ENCODE measurements at places on chromosomes 2 and 18.

- DNase-seq: peak; percentile 13
Observed at GRCh38 chr2:169694894-169695260, 608 bp downstream of the PHOSPHO2 start.

- DNase-seq: no peak
Observed at GRCh38 chr2:74019516-74019915, 34.8 kb downstream of the TET3 start.

DNA sequence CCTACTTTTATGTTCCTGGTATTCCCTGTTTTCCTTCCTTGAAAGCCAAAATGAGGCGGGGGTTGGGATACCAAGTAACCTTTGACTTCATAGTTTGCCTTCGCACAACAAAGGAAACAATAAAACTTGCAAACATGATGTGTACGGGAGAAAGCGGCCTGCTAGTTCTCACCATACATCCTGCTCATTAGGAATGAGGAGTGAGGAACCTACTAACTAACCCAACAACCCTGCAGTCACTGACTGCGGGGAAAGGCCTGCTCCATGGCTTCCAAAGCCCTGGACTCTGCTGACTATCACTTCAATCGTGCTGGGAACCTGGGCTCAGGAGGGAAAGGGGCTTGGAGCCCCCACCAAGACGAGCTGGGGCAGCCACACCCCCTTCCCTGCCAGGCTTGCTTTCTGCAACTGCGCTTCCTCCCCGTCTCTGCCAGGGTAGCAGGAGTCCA, 24.2 kb downstream of the RPL31 start:
- no peak for DNase-seq

GRCh38 chr2:98769784-98770183, 38.9 kb upstream of the MGAT4A start:
- no peak for DNase-seq

DNA sequence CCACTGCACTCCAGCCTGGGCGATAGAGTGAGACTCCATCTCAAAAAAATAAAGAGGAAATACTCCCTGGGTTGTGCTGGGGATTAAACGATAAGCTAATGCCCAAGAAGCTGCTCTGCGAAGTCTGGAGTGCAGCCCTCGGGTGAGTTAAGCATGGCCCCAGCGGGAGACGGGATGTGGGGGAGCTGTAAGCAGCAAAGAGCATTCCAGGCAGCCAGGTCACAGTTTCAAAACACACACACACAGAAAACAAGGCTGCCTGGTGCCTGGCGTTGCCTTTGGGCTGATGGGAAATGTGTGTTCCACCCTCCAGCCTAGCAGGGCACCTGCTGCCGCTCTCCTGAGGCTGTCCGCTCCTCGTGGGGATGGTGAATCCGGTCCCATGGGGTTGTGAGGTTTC, 24.1 kb downstream of the ODC1 start:
- DNase-seq: no peak

GRCh38 chr2:222318712-222319585, 20.2 kb upstream of the PAX3 start:
- no peak for DNase-seq

DNA sequence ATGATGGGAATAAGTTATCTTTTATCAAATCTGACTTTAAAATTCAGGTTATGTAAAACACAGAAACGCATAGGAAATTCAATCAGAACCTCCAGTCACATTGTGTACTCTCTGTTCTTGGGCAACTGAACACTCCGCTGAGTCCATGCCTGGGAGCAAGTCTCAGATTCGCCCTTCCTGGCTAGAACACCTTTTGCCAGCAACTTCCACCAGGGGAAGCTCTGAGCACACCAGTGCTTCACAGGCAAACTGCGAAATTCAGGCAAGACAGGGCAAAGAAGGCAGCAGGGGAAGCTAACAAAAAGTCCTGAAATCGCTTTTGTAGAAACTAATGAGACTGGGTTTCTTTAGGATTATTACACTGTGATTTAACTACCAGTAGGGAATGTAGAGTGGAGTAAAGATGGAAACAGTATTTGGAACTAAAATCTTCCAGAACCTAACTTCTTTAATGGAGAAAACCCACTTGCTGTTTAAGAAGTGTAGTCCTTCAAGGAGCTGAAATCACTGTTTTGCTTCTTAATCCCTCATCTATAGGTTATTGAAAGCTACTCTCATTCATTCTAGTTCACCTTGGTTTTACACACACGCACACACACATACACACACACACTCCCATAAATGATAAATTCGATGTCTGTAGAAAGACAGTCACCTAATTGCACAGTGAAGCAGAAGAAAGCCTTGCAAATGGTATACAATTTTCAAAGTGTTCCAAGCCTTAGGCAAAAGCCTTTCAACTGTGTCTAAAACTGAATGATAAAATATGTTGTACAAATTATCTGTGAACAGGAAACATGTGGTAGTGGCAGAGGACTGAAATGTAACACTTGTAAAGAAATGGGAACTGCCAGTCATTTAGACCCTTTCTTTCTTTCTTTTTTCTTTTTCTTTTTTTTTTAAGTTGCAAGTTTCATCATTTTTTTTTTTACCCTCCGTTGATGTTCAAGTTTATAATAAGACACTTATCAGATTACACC, 214.5 kb downstream of the TMEM182 start:
- no peak for DNase-seq

GRCh38 chr18:44651478-44651877, 29.2 kb upstream of the SETBP1 start:
- no peak for DNase-seq

DNA sequence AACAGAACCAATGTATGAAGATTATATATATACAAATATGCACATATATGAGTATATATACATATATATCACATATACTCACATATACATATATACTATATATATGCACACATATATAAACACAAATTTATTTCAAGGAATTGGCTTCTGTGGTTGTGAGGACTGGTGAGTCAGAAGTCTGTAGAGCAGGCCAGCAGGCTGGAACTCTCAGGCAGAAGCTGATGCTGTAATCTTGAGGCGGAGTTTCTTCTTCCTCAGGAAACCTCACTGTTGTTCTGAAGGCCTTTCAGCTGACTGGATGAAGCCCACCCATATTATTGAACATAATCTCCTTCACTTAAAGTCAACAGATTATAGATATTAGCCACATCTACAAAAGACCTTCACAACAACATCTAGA, 143.9 kb upstream of the CREB1 start:
- no peak for DNase-seq

GRCh38 chr18:13564579-13564978, 161.8 kb downstream of the FAM210A start:
- DNase-seq: no peak

DNA sequence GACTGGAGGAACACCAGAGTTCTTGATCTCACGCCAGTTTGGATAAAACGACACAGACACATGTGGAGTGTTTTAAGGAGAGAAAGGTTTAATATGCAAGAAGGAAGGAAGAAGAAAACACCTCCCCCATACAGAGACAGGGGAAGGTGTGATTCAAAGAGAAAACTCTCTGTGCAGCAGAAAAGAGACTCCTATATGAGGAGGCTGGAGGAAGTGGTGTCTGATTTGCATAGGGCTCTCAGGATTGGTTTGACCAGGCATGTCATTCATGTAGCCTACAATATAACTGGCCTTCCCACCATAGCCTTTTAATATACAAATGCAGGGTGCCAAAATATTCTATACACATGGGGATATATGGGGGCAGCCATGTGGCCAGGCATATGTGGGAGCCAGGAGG, 1386.5 kb downstream of the RPIA start:
- no peak for DNase-seq

DNA sequence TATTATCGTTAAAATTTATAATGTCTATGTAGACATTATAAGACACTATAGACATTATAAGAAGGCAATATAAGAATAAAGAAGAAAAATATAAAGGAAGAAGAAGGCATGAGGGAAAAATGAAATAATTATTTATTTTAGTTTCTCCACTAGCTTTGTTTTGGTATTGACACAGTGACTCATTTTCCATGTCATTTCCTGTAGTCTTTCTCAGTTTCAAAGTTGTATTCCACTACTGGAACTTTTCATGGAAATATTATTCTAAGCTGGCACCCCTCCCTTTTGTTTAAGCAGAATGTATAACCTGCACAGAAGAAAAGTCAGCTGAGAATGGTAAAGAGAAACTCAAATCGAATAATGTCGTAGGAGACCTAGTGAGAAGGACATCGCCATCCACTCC, 234.2 kb upstream of the NETO1 start:
- DNase-seq: no peak

- DNase-seq: no peak
Observed at GRCh38 chr18:59661891-59662701, 35.1 kb downstream of the CCBE1 start.

Data from right renal cortex interstitium (tissue), 3 donors.